ENCODE measurements at places on chromosomes 1 and 21. TPM values are rescaled to one million over a fixed set of nuclear protein-coding genes. Genes with fewer than 3 reads are reported as not detected.

CFAP141 gene
- total RNA-seq = not detected

PLEKHO1 gene
- total RNA-seq = 4.1 TPM

AK5 gene
- total RNA-seq = not detected

SPRR5 gene
- 3.5 TPM for total RNA-seq

GUCA2A gene
- not detected for total RNA-seq

CTPS1 gene
- total RNA-seq = 24.0 TPM

RAB3B gene
- total RNA-seq = 0.04 TPM

RAB13 gene
- total RNA-seq = 60.5 TPM

KRTAP26-1 gene
- total RNA-seq = not detected

TFAP2E gene
- total RNA-seq = 1.1 TPM

CHI3L1 gene
- 20.5 TPM for total RNA-seq

- ATAC-seq = peak; percentile 41
Observed at GRCh38 chr1:171152549-171152948, 32.6 kb upstream of the FMO2 start.

DNA sequence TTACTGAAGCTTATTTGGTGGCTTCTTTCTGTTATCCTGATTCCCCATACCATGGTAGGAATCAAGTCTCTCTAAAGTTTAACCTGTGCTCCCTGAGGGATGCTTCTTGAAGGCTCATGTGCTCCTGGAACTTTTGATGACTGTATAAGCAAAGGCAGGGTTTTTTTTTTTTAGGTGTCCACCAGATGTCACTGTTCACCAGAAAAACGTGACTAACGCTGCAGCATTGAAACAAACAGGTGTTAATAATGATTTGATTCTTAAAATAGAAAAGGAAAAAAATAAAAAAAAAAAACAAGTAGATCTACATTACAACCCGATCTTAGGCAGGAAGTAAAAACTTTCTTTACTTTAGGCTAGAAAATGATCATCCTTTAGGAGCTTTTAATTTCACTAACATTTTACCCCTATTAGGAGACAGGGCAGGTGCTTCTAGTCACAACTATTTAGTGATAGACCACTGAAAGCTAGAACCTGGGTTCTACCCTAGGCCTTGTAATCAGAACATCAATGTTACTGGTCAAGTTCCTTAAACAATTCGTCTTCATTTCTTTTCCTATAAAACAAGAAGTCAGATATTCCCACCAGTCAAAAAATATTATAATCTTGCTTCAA is 223.0 kb downstream of the PLA2G4A start:
- peak; percentile 50 for ATAC-seq

- ATAC-seq = no peak
Observed at GRCh38 chr1:221336126-221336525, 405.8 kb downstream of the DUSP10 start.

DNA sequence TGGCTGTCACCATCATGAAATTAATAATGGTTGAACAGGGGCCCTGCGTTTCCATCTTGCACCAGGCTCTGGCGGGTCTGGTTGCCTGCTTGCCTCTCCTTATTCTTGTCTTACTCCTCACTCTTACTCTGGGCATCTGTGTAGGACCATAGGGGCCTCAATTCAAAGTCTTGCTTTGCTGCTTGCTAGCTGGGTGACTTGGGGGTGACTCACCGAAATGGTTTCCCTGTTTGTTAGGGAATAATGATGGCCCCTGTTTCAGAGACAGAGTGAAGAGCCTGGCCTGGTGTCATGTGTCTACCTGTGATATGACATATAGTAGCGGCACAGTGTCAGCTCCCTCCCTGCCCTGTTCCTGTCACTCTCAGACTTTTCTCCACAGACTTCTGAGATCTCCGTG is 24.6 kb downstream of the KCNC4 start:
- ATAC-seq = no peak

- ATAC-seq = peak; percentile 89
Observed at GRCh38 chr1:154760469-154760933, 109.6 kb downstream of the KCNN3 start.

GRCh38 chr1:229058111-229058561 is 212.8 kb upstream of the RAB4A start:
- peak; percentile 53 for ATAC-seq

GRCh38 chr1:43537423-43538142 is 6.9 kb downstream of the PTPRF start:
- ATAC-seq = peak; percentile 40

- no peak for ATAC-seq
Observed at GRCh38 chr1:224504297-224505041, 69.9 kb upstream of the WDR26 start.

- ATAC-seq = peak; percentile 60
Observed at GRCh38 chr1:153357076-153357852, 390 bp upstream of the S100A9 start.

- peak; percentile 85 for ATAC-seq
Observed at GRCh38 chr21:32351428-32351827, 41.4 kb downstream of the URB1 start.

DNA sequence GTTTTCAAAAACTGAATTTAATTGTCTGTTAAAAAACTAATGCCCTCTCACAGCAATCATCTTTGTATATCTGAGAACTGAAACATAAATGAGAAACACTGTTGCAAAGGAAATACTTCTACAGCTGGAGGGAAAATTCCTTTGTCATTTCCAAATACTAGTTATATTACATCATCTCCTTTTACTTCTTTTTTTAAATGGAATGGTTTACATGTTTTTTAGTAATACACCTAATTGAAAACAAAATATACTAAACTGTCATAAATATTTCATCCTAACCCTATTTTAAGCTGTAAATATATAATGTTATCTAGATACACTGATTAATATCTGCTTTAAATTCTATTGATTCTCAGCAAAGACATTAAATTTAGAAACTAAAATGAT is 19.1 kb downstream of the CDC42BPA start:
- no peak for ATAC-seq

DNA sequence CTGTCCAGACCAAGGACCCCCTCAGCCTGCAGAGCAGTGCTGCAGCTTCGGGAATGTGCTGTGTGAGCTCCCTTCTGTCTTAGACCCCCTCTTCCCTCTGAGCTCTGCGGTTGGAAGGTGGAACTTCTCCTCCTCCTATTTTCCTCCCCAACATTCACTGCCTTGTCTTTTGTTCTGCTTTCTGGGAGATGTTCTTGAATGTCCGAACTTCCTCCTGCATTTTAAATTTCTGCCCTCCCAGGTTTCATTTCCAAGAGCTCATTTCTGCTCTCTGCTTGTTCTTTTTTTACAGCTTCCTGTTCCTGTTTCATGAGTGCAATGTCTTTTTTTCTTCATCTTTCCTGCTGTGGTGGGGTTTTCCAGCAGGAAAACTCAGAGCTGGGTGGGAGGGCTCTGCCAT is 29.3 kb downstream of the RRP1 start:
- no peak for ATAC-seq

DNA sequence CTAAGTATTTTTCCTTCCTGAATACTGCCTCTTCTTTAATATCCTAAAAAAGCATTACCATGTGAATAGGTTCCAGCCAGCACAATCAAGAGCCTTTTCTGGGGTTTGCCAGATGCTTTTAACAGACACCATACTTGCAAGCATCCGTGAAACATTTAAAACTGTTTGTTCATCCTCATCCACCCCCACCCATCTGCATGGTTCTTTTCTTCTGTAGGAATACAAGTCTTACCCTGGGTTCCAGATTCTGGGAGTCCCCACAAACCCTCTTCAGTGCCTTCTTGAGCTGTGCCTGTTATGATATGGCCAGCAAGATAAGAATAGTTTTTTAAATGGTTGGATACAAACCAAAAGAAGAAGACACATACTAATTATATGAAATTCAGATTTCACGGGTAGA is 354.9 kb upstream of the PLXNA2 start:
- no peak for ATAC-seq

DNA sequence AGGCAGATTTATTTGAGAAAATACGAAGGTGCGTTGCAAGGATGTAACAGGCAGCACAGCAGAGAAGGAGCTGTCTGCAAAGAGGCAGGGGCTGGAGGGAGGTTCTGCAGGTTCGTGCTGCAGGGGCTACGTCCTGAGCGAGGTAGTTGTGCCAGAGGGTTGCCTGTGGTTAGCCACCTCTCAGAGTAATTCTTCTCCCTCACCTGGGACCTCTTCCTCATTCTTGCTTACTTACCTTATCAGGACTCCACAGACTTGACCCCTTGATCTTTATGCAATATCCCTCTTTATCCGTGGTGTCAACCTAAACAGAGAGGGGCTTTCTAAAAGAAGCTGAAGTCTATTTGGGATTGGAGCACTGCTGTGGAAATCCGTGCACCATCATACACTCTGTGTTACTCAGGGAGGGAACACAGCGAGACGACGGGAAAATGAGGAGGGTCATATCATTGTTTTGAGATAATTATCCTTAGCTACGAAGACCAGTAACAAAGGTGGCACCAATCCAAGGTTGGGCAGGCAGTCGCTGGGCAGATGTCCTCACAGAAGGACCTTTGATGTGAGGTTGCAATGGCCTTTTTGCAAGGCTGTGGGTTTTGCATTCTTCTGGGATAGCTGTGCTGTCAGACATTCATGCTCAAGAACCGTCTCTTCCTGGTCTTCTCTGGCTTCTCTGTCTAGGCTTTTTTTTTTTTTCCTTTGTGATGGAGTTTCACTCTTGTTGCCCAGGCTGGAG is 82.8 kb downstream of the WDR4 start:
- no peak for ATAC-seq

GRCh38 chr1:3064901-3065300 is 4.1 kb upstream of the PRDM16 start:
- no peak for ATAC-seq

- peak; percentile 89 for ATAC-seq
Observed at GRCh38 chr1:206909161-206909882, 12.1 kb downstream of the IL24 start.

GRCh38 chr1:42731585-42731984 is 8.5 kb downstream of the CLDN19 start:
- ATAC-seq = no peak

DNA sequence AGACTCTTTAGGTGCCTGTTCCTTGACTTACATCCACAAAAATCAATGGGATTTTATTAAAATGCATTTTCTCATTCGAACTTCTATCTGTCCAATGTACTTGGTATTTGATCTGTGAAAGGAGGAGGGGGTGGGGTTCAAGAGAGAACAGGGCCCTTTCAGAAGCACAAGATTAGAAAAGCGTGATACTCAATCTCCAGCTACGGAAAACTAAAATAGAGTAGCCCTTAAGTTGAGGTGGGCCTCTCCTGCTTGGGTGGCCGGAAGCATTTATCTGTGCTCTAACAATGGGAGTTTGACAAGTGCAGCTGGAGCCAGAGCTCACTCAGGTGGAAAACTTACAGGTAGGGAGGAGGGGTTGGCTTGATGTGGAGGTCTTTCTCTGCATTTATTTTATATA is 462 bp upstream of the RXRG start:
- ATAC-seq = no peak

DNA sequence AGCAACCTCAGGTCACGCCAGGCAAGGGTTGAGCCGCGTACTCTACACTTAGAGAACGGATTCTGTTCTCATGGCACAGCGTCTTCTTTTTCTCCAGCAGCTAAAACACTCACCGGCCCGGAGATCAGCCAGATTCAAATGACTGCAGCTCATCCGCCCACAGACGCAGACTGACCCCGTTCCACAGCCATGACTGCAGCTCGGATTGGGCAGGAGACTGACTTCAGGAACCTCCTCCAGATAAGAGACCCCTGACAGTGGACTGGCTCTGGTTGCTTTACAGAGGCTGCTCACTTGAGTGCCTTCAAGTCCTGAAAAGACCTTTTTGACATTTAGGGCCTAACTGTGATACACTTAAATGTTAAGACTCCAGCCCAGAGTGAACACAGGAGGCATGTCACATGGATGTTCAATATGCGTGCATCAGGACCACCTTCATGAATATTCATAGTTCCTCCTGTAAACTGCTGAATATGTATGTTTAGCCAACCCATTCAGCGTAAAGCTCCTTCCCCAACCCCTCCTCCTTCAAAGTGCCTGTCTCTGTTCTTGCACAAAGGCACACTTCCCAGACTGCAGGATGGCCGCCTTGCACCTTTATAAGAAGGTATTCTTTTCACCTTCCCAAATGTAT is 42.6 kb downstream of the BACE2 start:
- ATAC-seq = no peak

- ATAC-seq = no peak
Observed at GRCh38 chr1:168110896-168111545, 25.7 kb downstream of the GPR161 start.

DNA sequence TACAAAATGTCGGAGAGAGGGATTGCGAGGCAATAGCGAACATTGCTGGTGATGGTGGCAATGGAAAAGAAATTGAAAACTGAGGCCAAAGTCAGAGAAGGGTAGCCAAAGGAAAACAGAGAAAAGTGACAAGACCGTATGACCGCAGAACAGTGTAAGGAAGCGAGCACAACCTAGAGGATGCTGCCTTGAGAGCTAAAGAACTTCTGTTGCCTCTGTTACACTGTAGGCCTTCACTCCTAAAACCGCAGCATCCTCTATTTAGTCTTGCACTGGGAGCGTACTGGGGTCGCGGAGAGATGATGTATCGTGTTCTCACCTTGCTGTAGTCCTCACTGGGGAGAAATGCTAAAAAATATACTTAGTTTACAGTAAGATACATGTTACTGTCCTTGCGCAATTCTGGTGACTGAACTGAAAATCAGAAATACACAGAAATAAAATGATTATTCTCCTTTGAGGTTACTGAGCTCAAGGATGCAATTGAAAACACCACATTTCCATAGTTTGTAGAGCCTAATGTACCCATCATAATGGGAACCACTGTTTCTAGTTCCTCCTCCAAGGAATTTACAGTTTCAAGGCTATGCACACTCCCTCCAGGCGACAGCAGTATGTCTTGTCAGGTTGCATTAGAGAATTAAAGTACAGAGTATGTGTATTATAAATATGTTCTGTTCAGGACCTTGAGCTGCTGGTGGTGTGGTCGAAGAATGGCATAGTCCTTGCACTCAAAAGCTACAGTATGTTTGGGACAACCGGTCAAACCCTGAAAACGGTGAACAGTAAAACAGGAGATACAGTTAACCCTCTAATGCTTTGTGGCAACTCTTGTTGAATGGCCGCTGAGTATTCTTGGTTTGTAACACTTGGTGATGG is 1.3 kb downstream of the NEK7 start:
- ATAC-seq = no peak

DNA sequence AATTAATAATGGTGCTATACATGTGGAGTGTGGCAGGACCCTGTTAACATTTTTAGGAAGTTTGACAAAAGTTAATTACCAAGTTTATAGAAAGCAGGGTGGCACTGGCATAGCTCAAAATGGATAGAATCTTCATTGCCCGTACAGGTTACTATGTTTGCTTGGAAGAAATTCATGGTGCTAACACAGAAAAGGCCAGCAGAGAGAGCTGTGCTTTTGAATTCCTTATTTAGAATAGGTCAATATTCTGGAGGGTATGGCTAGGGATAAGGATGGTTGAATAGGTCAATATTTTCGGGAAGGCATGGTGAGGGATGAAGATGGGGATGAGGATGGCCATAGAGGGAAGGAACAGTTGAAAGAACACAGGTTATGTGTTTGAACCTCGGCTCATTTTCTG is 345.1 kb downstream of the LMO4 start:
- ATAC-seq = no peak

- no peak for ATAC-seq
Observed at GRCh38 chr1:20867847-20868246, 80.7 kb upstream of the HP1BP3 start.

DNA sequence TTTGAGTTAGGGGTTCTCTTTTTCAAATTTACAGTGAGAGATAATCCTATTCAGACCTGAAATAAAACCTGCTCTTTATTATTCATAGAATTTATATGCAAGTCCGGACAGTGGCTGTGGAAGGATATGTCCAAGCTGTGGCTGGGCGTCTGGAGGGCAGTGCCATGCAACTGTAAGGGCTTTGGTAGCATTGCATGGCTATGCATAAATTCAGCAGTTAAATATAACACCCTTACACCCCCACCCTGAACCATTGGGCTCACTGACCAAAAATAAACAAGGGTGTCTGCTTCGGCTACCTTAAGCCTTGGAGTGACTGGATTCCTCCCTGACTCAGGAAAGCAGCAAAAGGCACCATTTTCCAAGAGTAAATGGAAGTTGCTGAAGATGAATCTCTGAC is 5.4 kb downstream of the CHTOP start:
- no peak for ATAC-seq

Data from esophagus mucosa (tissue), 1 donor.